NCI-H1092 (cell line): ENCODE measurements at places on chromosomes 4 and X.

DNA sequence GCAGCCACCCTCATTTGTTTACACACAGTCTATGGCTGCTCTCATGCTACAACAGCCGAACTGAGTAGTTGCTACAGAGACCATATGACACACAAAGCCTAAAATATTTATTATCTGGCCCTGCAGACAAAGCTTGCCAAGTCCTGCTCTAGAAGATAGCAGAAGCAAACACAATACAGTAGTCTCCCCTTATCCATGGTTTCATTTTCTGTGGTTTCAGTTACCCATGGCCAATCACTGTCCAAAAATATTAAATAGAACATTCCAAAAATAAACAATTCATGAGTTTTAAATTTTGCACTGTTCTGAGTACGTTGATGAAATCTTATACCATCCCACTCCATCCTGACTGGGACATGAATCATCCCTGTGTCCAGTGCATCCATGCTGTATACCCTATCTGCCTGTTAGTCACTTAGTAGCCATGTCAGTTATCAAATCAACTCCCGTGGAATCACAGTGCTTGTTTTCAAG, 40.2 kb upstream of the ZNF81 start:
- DNase-seq = no peak

DNA sequence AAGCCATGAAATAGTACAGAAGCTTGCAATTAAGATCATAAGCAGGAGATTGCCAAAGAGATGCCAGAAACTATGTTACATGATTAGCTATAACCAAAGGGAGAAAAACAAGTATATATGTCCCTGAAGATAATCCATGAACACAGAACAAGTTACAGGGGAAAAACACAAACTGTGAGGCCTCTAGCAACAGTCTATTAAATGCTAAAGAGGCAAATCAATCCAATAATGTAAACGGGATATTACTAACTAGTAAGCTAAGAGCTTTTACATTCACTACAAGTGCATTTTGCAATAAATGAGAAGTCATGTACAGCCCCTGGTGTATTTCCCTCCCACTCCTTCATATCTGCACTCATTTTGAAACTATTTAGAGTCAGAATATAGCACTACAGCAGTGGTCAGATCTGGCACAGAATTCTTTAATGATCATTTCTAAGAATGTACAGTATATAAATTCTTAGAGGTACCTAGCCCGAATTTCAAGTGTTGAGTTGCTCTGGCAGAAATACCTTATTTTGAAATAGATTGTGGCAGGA, 449.8 kb upstream of the SMIM31 start:
- no peak for DNase-seq

GRCh38 chr4:168886351-168886750, 123.7 kb downstream of the CBR4 start:
- no peak for DNase-seq

DNA sequence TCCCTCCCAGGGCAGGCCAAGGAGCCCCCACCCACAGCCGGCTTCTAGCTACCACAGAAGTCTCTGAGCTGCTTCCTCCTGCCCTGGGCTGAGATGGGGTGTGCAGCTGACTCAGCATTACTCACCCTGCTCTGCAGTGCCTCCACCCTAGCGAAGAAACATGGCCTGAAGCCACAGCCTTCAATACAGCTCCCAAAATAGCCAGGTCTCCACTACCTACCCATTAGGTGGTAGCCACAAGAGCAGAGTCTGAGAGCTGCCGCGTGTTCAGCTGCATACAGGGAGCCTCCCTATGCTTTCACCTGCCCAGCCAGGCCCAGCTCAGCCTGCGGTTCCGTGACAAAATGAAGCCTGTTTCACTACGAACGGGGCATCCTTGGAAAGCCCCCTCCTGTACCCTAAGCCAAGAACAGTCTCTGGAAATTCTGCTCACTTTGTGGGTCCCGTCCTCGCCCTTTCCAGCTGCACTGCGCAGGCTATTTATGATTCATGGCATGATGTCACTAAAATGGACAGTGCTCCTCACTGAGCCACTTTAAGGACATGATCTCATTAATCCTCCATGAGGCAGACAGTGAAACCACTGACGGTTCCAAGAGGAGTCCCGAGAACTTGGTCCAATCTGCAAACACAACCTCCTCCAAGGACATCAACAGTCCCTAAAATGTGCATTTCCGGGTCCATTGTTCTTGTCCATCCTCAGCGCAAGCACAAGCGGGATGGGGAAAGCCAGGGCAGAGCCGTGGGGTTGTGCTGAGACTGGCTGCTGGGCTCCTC, 20.2 kb downstream of the WDR1 start:
- no peak for DNase-seq

DNA sequence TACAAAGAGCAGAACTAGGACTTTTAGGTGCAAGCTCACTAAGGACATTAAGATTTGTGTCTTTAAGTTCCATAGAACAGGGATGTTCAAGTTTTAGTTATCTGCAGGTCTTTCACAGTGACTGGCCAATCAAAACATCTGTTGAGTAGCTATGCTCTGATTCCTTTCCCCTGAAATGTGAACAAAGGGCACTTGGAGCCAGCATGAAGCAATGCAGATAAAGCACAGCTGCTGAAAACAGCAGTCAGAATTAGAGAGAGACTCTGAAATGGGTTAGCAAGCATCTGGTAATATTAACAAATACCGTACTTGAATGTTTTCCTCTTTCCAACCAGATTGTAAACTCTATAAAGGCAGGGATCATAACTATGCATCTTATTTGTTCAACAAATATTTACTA, 276.9 kb downstream of the RAB28 start:
- no peak for DNase-seq

DNA sequence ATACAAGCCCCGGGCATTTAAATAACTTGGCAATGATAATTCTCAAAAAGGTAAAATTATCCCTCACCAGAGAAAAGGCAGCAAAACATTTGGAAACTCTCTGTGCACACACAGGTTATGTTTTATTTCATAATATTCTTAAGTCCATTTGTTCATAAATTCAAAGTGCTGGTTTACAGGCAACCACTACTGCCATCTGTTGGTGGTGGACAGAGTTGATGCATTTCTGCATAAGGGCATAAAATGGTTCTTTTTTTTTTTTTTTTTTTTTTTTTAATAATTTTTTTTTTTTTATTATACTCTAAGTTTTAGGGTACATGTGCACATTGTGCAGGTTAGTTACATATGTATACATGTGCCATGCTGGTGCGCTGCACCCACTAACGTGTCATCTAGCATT, 31.5 kb upstream of the IL21 start:
- no peak for DNase-seq

GRCh38 chr4:25367004-25367621, 9.9 kb upstream of the ANAPC4 start:
- no peak for DNase-seq

DNA sequence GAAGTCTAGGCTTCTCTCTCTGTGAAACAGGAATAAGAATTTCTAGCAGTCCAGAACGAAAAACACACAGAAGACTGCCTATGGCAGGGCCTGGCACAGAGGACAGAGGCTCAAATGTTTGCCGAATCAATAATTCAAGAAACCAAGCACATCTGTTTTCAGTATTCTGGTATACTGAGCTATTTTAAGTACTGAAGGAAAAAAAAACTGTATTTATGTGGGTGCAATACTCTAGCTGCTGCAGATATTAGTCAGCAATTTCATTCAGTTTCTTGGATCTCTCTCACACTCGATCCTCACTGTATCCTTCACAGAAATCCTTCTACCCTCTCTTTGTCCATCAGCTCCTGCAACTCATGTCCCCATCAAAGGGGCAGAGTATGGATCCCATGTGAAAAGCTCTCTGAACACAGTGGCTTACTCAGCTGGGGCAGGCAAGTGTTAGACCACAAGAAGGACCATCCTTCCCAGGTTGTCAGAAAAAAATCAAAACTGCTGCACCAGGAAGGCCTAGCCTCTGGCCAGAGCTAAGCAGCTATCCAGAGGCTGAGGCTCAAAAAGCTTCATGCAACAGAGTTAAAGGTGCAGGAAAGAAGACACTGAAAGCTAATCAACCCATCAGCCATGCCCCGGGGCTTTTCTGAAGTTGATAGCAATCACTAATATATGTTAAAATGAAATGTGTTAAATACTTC, 9.1 kb upstream of the USO1 start:
- DNase-seq = no peak

DNA sequence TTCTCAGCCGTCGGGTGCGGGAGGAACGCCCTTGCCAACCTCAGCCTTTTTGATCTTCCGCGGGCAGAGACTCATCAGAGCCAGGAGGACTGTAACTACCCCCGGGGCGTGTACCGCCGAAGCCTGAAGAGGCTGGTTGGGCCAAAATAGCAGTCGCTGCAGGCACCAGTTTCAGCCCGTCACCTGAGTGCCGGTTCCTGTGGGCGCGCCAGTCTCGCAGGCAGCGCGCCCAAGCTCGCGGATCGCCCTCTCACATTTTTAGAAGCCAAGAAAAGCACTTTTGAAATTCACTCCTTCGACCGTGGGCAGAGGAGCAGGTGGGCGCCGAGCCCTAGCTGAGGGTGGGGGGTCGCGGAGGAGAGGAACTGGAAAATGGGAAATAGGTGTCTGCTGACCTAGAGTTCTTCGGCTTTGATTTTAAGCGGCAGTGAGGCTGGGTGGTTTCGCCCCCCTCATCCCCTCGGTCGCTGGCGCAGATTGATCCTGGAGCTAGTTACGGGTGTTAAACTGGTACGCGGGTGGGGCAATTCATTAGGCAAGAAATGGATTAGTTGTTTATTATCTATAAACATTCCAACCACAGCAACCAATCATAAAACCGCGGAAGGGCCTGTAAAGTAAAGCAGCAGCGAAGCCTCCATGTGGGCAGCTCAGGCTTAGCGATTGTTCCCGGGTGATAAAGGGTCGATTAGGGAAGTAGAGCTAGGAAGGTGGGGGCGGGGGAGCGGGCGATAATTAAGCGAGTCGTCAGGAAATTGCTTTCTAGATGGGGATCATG, 69.2 kb downstream of the FBXO8 start:
- DNase-seq = no peak

DNA sequence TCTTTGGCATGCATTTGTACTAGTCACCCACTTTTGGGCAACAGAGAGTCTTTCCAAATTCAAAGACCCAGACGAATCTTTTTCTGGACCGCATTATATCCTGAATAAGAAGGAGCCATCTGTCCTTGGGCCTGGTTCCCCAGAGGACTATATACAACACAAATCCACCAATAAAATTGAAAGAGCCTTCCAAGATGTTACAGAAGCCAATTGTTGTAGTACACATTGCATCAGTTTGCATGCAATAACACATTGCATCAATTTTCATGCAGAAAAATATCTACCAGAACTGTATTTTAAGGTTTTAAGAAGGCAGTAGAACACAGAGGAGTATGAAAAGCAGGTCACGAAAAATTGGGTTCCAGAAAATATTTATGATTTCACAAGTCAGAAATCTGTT, 203.2 kb downstream of the HTR2C start:
- no peak for DNase-seq

DNA sequence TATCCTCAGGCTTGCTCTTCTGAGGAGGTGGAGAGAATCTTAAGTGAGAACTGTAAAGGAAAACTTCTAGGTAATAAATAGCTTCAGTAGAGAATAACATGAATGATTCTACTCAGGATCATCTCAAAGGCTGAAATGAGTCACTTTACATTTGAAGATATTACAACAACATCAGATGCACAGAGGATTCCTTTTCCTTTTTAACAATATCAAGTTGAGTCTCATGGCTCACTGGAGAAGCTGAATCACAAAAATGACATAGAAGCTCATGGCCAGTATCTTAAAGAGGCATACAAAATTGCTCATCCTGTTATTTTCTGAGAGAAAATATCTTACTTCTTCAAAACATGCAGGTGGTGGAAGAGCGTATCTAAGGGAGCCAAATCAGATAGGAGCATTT, 72.5 kb upstream of the EMCN start:
- DNase-seq = no peak

DNA sequence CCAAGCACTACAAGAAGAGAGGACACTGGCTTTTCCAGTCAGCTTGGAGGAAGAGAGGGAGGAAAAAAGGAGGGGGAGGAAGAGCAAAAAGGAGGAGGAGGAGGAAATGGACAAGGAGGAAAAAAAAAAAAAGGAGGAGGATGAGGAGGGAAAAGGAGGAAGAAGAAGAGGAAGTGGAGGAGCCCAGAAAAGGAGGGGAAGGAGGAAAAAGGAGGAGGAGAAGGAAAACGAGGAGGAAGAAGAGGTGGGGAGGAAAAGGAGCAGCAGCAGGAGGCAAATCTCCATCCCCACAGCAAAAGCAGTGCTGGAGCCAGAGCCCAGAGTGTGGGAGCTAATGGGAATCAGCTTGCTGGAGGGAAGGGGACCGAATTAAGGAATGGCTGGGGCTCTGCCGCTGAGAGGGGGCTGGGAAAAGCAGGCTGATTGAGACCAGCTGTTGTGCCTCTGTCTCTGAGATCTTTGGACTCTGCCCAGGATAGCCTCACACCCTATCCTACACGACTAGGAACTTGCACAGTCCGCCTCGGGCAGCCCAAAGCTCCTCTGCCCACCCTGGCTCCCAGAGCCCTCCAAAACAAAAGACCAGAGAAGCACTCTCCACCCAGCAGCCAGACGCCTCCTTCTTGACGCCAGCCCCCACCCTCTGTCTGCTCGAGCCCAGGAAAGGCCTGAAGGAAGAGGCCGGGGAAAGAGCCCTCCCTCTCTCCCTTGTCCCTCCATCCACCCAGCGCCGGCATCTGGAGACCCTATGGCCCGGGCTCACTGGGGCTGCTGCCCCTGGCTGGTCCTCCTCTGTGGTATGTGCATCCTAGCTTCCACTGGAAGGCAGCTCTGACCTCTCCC, at the start of gene XPNPEP2:
TSS of gene XPNPEP2 (plus strand) at position 514 of the 843 bp plus-strand sequence. CDS start at position 749, 235 bp downstream.
- no peak for DNase-seq

DNA sequence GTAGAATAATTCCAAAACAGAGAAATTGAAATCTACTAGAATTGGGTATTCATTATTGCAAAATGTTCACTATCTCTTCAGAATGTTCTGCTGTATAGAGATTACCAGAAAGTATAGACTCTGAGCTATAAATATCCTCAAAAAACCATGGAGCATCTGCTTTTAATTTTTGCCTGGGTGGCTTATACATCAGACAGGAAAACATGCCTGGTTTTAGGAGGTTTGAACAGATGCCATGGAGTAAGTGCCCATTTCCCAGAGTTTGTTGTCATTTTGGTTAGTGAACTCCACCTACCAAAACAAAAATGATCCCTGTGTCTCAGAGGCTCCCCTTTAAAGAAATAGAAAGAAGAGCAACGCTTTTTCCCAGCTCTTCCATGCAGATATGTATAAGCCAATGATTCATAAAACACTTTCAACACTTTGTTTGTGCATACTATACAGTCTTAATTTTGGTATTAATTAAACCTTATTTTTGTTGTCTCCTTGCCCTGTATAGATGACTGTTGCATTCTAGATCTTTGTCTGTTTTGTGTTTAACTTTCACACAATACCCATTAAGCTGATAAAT, 68.7 kb downstream of the MEPE start:
- no peak for DNase-seq

DNA sequence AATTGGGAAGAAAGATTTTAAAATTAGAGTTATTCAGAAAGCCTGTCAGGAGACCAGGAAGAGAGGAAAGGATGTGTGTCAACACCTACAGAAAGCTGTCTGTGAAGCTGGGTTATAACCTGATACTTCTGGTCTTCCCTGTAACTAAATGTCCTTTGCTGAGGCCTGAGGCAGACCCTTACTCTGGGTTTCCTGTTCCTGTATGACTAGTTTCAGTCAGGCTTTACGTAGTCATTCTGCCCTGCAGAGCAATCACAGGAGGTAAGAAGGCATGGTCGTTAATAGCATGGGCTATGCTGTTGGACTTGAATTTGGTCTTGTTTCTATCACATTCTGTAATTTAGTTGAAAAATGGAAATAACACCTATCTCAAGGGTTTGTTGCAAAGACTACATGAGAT, 110.5 kb upstream of the IGFBP7 start:
- DNase-seq = no peak

GRCh38 chr4:4260185-4260751, 12.2 kb upstream of the TMEM128 start:
- peak; percentile 16 for DNase-seq

- no peak for DNase-seq
Measured at GRCh38 chr4:159103384-159103990, 608 bp downstream of the RAPGEF2 start.
